ENCODE measurements at places on chromosomes 4 and X.

GRCh38 chrX:138710866-138711341 lies 613 bp downstream of the FGF13 start:
- no peak for DNase-seq

DNA sequence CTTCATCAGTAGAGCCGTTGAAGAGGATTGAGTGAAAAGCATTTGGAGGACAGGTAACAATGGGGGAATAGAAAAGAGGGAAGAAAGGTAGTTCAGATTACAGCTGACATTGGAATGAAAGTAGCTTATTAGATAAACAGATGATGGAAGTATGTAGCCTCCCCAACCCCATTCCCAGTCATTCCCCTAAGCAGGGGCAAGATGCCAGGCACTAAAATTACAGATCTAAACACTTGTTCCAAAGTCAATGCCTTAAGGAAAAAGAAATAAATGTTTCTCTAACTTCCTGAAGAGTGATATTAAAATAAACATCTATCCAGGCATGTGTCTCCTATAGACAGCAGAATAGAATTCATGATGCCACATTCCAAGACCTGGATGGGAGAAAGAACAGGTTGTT lies 350.8 kb downstream of the PDGFC start:
- no peak for DNase-seq

DNA sequence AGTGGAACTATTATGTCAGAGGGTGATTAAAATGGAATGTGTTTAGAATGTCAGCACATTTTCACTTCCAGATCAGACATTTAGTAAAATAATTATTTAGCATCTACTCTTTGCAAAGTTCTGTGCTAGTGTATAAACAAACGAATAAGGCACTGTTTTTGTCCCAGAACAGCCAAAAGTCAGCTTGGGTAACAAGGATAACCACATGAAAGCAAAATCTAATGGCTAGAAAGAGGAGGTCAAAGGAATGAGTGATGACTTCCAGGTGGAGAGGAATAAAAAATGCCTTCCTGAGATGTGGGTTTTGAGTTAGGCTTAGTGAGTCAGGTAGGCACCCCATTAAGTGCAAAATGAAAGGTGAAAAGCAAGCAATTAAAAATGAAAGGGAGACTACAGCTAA lies 112.6 kb downstream of the ATP10D start:
- DNase-seq = no peak

- DNase-seq = no peak
Observed at GRCh38 chr4:87718217-87718835, 68.2 kb downstream of the DMP1 start.

DNA sequence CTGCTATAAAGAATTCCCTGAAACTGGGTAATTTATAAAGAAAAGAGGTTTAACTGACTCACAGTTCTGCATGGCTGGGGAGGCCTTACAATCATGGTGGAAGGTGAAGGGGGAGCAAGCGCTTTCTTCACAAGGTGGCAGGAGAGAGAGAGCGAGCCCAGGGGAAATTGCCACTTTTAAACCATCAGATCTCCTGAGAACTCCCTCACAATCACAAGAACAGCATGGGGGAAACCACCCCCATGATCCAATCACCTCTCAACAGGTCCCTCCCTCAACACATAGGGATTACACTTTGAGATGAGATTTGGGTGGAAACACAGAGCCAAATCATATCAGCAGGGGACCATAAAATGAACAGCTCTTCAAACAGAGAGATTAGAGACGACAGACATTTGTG lies 198.6 kb downstream of the MAGEB5 start:
- DNase-seq = no peak

DNA sequence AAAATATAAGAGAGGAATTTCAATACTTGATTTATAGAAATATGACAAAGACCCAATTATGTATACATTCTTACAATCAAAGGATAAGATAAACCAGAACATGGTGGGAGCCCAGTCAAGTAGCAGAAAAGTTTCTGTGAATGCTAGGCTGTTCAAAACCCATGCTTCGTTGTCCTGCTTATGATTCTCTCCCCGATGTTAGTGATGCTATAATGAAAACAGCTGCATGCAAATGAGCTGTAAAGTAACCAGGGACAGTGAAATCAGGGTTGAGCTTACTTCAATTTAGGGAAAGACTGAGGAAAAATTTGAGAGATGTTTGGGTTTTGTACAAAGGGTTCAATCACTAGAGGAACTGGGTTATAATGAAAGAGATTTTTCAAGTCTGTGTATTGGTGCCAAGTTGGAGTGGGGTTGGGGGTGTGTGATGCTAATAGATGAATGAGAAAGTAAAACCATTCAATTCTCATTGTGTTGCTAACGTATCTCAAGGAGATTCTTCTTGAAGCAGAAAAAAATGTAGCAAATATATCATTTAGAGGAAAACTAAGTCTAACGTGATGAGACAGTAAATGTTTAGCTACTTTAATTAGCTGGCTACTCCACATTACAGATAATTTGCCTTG lies 59.3 kb upstream of the PPP1R2C start:
- DNase-seq = no peak

DNA sequence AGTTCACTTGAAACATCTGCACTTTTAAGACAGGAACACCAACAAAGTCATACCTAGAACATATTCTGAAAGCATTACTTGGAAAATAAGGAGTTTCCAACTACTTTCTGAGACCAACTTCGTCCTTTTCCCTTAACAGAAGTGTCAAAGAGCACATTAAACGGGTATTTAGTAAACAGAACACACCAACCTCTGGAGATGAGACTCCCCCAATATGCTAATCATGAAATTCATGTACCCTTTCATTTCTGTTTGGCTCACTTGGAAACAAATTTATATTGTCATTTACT lies 69.2 kb downstream of the NOCT start:
- no peak for DNase-seq

- DNase-seq = no peak
Observed at GRCh38 chrX:21479695-21480270, 105.6 kb downstream of the CNKSR2 start.

- no peak for DNase-seq
Observed at GRCh38 chrX:71475785-71476540, 56.9 kb upstream of the OGT start.

DNA sequence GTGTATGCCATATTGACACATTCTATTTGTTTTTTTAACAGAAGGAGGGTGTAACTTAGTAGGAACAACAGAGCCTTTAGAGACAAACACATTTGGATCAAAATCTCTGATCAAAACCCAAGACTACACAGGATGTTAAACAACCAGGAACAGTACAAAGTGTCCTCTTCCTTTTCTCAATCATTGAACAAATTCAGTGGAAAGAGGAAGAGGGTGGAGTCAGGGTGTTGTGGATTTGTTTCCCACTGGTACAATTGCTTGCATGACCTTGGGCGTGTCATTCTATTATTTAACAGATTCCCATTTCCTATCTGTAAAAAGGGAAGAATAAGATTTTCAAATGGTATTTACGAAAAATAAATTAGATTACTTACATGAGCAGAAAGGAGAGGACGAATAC lies 1162.8 kb upstream of the PRKX start:
- no peak for DNase-seq

- no peak for DNase-seq
Observed at GRCh38 chr4:30511751-30512150, 208.4 kb upstream of the PCDH7 start.

- no peak for DNase-seq
Observed at GRCh38 chr4:10496200-10496599, 39.0 kb upstream of the ZNF518B start.

DNA sequence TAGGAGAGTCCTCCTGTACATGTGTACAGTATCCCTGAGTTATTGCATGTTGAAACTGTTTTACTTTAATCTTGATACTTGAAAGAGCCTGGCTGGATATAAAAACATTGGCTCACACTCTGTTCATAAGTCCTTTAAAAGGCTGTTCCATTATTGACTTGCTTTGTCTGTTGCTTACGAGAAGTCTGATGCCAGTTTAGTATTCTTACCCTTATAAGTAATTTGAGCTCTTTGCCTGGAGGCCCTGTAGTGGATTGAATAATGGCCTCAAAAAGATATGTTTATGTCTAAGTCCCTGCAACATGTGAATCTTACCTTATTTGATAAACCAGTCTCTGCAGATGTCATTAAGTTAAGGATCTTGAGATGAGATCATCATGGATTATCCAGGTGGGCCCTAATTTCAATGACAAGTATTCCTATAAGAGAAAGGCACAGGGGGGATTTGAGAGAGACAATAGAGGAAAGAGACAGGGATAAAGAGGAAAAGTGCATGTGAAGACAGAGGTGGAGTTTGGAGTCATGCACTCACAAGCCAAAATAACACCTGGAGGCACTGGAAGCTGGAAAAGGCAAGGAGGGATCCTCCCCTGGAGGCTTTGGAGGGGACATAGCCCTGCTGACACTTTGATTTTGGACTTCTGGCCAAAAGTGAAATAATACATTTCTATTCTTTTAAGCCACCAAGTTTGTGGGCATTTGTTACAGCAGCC lies 98.1 kb downstream of the IRF2 start:
- DNase-seq = no peak

DNA sequence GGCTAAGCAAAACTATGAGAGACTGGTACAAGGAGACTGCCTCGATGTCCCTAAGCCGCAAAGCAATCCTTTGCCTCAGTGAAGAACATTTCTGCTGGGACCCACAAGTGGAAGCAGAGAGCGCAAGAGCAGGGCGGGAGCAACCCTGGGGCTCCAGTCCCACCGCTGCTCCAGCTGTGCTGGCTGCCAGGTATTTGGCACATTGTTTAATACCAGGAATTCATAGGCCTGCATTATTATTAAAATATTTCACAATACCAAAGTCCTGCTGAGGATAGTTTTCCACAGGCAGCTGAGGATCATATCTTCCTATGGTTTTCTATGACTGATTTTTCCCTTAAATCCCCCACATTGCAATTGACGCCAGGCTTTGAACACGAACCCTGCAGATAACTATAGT lies 163.5 kb upstream of the TLL1 start:
- DNase-seq = no peak

DNA sequence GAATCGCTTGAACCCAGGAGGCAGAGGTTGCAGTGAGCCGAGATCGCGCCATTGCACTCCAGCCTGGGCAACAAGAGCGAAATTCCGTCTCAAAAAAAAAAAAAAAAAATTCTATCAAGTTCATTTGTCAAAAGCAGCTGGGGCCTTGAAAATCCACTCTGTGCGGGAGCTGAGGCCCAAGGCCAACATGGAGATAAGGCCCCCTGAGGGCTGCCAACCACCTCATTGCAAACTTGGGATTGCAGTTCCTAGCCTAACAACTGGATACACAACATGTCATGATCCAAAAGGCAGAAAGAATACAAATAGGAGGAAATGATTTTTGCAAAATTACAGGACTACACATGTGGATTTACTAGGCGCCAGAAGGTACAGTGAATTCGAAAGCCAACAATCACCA lies 22.5 kb upstream of the PRDX4 start:
- no peak for DNase-seq

GRCh38 chr4:155552180-155552579 lies 114.5 kb upstream of the GUCY1A1 start:
- no peak for DNase-seq

DNA sequence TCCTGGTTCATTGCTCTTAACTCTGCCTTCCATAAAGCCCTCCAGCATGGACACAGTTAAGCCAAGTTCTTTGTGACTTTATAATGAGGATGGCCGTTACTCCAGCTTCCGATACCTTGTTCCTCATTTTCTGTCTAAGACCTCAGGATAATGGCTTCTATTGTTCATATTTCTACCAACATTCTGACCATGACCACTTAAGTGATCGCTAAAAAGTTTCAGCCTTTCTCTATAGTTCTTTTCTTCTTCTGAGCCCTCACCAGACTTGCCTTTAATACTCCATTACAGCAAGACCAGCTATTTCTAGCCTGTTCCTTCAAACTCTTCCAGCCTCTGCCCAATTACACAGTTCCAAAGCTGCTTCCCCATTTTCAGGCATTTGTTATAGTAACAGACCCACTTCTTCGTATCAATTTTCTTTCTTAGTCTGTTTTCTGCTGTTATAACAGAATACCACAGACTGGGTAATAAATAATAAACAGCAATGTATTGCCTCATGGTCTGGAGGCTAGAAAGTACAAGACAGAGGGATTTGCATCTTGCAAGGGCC lies 12.3 kb downstream of the RNF175 start:
- no peak for DNase-seq

DNA sequence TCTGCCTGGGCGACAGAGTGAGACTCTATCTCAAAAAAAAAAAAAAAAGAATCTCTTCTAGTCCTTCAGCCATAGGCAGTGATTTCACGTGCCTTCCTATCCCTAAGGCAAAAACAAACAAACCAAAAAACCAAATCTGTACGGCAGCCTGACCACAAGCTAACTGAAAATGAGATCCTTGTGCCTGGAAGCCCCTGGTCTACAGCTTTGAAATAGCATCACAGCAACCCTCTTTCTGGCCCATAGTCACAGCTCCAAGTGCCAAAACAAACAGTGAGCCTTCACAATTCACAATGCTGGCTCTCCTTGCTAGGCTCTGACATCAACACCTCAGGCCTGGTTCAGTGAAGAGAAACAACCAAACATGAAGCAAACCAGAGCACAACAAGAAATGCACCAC lies 46.1 kb downstream of the TMEM150C start:
- DNase-seq = no peak

GRCh38 chrX:149510386-149510785 lies 5.3 kb upstream of the IDS start:
- no peak for DNase-seq

DNA sequence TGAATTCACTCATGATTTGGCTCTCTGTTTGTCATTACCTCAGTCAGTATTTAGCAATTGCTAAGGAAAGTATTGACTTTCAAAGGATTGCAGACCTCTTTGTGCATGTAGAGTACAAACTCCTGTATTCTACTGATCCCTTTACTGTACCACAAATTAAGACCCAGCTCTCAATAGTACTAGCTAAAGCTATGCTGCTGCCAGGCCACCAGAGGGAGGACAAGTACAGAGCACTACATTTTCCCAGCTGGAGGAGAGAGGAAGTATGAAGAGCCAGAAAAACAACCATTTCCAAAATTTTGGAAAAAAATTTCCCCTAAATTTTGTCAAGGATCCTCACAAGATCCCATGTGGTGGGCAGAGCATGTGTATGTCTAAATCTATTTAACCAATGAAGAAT lies 175.0 kb upstream of the MTMR8 start:
- DNase-seq = no peak

- no peak for DNase-seq
Observed at GRCh38 chr4:88659055-88659889, 38.4 kb downstream of the NAP1L5 start.

DNA sequence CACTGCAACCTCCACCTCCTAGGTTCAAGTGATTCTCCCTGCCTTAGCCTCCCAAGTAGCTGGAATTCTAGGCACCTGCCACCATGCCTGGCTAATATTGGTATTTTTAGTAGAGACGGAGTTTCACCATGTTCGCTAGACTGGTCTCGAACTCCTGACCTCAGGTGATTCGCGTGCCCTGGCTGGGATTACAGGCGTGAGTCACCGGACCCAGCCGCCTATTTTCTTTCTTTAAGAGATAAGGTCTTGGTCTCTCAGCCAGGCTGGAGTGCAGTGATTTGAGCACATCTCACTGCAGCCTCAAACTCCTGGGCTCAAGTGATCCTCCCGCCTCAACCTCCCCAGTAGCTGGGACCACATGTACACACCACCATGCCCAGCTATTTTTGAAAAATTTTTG lies 166.5 kb downstream of the DHRSX start:
- no peak for DNase-seq

- DNase-seq = no peak
Observed at GRCh38 chr4:139367421-139368090, 65.3 kb upstream of the NDUFC1 start.

GRCh38 chr4:147960971-147961370 lies 229.1 kb downstream of the ARHGAP10 start:
- DNase-seq = no peak
